Muscle of leg (tissue), 16 donors: ENCODE measurements at places on chromosomes 7 and 10.
A peak's percentile ranks its signal among the peaks of the same experiment; 100 is the strongest.

GRCh38 chr10:132939957-132940790 lies 2.2 kb downstream of the CFAP46 start:
- peak; percentile 37 for DNase-seq

- DNase-seq: peak; percentile 13
Observed at GRCh38 chr7:23696916-23697441, 13.0 kb upstream of the STK31 start.

GRCh38 chr10:121449482-121449924 lies 148.7 kb downstream of the FGFR2 start:
- DNase-seq: no peak

- no peak for DNase-seq
Observed at GRCh38 chr10:62498271-62498670, 124.1 kb downstream of the ZNF365 start.

- no peak for DNase-seq
Observed at GRCh38 chr10:13263591-13263990, 29.4 kb upstream of the UCMA start.

DNA sequence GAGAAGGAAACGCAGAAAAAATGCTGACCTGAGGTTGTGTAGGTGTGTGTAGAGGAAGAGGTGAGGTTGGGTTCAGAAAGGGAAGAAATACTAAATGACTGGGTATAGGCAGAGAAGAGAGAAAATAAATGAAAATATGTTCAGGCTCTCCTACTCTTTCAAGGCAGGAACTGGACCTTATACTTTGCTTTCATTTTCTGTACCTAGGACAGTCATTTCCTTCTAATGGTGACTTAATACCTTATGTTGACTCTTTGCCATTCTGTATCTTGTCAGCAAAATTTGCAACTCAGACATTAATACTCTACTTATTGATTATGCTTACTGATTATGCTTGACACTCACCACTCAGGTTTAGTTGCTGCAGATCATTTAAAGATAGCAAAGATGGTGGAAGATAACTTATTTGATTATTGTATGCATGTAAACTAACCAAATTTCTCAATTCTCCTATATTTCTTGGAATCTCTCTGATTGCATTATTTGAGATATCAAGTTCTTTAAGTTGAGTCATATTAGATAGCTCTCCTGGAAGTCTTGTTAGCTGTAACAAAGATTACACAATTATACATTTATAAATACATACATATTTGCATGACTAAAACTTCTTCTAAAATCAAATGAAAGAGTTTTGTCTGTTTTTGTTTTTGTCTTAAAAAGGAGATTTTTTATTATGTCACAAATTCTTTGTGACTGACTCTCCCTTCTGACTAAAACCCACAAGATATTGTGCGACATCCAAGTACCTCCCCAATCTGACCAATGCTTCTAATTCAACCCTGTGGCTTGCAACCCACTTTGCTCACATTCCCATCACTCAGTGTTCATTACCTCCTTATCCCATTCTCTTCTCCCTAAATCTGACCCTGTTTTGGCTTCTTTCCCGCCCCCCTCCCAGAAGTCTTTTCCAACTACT lies 20.0 kb downstream of the LRRD1 start:
- no peak for DNase-seq

GRCh38 chr10:5014936-5015335 lies 11.3 kb upstream of the AKR1C2 start:
- no peak for DNase-seq

- DNase-seq: no peak
Observed at GRCh38 chr7:43593010-43593409, 10.1 kb downstream of the STK17A start.

GRCh38 chr10:34446049-34446448 lies 369.0 kb downstream of the PARD3 start:
- DNase-seq: no peak

GRCh38 chr10:119377958-119378736 lies 164.4 kb downstream of the RGS10 start:
- DNase-seq: peak; percentile 69

DNA sequence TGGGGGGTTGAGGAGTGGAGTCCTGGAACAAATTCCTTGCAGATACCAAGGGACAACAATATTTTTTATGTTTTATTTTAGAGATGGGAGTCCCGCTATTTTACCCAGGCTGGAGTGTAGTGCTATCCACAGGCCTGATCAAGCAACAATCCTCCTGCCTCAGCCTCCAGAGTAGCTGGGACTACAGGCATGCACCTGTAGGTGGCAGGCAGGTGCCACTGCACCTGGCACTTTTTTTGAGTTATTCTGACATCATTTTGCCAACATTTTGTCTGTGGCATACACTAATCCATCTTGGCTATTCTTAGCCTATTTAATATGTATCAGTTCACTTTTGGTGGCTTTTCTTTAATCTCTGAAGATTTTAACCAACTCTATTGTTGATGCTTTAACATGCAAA lies 317.8 kb upstream of the MTPN start:
- DNase-seq: no peak

DNA sequence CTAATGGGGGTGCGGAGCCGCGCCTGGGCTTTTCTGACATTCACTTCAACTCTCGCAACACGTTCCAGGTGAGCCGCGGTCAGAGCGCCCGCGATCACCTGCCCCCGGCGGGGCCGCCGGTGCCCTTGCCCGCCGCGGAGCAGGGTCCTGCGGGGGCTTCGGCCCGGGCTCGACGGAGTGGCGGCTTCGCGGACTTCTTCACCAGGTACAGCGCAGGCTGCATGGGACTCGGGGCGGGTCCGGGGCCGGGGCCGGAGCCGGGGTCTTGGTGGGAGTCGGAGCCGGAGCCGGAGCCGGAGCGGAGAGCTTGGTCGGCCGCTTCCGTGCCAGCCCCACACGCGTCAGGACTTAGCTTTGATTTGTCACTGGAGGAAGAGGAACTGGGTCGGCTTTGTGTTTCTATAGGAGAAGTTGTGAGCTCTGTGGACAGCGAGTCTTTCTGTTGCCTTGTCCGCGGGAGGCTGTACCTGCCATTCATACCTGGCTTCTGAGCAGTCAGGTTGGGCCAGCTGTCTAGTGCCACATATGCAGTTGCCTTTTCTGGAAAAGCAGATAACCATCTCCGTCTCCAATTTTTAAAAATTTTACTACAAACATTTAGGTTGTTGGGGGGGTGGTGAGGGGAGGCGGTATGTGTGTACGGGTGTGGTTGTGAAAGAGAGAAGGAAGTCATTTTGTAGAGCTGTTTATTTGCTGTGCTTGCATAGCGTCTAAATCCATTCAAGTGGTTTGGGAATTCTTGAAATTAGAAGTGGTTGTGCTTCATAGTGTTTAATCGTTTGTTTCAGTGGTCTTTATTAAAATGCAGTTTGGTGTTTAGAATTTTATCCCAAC lies 1.3 kb downstream of the TBC1D12 start:
- peak; percentile 87 for DNase-seq

- DNase-seq: no peak
Observed at GRCh38 chr7:16419859-16420258, 1.5 kb downstream of the CRPPA start.

DNA sequence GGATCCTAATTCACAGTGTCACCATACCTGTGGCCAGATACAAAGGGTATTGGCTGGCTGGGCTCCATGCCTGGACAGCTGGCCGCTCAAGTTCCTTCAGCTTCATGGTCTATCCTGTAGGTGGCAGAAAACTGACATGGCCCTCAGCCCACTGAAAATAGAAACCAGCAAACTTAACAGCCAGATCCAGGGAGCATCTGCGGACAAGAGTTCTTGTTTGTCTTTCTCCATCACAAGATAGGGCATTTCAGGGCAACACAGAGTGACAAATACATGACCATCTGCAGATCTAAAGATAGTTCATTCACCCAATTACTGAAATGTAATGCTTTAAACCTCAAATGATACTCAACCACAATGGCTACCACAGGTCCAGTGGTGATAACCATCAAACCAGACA lies 2.8 kb downstream of the SEC31B start:
- no peak for DNase-seq

- DNase-seq: no peak
Observed at GRCh38 chr7:150322114-150322832, 882 bp upstream of the LRRC61 start.

GRCh38 chr7:30391806-30392205 lies 86.8 kb downstream of the NOD1 start:
- DNase-seq: no peak

DNA sequence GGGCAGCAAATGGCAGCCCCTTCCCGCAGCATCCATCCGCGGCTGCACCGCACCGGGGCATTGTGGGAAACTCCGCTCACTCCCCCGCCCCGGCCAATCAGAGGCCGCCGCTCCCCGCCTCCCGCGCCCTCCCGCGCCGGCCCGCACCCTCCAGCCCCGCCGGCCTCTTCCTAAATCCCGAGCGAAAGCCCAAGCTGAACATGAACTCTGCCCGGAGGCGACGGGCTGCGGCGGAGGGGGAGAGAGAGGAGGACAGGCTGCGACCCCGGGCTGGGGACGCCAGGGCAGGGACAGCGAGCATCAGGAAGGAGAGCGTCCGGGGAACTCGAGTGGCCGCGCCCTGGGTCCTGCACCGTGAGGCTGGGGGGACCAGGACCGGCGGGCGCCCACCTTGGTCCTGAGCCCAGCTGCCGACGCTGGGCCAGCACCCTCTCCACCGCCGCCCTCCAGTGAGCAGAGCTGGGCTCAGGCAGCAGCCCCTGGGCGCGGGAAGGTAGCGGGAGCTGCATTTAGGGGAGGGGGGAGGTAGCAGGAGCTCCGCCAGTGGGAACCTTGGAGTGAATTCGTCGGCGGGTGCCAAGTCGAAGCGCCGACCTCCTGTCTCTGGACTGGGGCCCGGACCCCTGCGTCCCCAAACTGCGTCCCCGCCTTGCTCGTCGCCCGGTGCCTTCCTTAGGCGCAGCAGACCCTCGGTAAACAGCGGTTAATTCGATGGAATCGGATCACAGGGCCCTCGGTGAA lies at the start of gene DGKI:
Gene DGKI (minus strand): TSS at position 148 of the 741 bp plus-strand sequence.
- DNase-seq: peak; percentile 29

GRCh38 chr7:11699666-11700065 lies 132.3 kb downstream of the THSD7A start:
- no peak for DNase-seq

DNA sequence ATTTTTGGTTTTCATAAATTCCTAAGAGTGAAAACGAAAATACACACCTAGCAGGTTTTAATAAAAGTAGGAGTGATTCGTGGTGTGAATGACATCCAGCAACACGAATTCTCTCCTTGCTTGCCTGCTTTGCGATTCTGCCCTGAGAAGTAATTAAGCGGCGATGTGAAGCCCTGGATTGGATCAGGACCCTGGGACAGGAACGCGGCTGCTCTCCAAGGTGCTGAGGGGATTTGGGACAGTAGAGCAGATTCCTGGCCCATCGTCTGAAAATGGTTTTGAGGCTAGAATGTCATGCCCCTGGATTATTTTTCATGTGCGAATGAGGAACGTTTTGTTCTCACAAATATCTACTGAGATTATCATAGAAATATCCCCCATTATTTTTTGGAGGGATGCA lies 7.8 kb downstream of the NPS start:
- peak; percentile 72 for DNase-seq

DNA sequence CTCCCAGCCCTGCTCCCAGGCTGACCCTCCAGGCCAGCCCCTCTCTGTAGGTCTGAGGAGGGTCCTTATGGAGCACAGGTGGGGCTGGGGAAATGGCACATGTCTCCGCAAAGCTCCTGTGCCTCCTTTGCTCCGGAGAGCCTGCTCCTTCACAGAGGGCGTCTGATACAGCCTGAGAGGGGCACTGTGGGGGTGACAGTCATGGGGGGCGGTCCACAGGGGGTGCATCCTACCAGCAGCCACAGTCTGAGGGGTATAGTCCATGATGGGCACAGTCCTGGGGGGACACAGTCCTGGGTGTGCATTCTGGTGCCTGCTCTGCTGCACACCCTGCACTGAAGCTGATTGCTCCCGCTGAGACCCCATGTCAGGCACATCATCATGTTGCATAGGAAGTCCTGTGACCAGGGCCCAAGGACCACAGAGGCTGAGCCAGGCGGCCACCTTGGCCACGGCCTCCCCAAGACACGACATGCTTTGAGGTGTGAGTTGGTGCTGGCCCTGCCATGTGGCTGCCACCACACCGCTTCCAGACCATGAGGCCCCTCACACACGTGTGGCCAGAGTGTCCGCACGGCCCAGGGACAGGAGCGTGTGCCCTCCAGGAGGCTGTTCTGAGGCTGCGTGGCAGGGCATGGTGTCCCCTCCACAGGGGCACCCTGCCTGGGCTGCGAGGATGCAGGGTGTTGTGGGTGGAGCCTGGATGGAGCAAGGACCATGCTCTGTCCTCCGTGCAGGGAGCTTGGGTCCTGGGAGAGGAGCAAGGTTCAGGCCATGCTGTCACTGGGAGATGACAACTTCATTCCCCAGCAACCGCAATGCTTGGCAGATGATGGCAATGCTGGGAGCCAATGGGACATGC lies 59.2 kb downstream of the PWWP2B start:
- DNase-seq: no peak

DNA sequence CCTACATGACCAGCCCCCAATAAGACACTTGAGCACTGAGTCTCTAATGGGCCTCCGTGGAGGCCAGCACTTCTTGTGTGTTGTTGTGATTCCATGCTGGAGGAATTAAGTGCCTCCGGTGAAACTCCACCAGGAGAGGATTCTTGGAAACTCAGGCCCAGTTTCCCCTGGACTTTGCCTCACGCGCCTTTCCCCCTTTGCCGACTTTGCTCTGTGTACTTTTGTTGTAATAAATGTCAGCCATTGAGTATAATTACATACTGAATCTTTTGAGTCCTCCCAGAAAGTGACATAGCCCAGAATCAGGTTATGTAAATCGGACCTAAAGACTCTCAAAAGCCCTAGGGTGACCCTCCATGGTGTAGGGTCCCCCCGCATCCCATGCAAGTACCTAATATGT lies 82.4 kb downstream of the DLG5 start:
- no peak for DNase-seq

- no peak for DNase-seq
Observed at GRCh38 chr10:69455006-69455763, 3.9 kb downstream of the TSPAN15 start.

DNA sequence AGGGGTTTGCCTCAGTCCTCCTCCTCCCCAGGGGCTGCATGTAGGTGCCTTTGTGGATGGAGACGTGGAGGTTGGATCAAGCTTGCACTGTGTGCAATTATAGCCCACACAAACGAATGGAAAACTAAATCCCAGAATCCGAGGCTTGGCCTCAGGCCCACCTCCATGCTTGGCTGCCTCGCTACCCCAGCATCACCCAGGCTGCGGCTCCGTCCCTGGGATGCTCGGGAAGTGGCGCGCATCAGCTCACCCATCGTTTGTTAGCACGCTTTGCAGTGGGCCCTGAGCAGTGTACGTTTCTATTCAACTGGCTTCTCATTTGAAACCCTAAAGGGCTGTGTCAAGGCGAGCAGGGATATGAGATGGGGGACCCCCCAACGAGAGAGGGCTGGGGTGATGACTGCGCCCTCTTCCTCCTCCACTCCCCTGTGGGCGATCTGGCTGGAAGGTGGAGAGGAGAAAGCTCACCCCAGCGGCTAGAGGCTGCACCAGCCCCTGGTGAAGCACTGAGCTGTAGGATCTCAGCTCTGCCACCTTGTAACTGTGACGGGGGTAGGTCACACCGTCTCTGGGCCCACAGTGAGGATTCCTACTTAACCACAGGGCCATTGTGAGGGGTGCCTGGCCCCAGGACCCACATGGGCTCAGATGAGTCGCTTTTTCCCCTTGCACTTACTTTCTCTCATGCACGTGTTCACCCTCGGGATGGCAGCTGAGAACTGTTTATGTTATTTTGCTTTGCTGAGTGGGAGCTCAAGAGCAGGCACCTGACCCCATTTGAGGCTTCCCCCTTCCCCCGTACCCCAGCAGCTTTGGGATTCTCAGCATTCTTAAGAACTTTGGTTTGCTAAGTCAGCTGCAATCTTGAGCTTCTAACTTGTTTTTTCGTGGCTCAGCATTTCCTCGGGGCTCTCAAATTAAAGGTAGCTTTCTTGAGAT lies 12.7 kb upstream of the BTBD16 start:
- DNase-seq: peak; percentile 41
